Activated naive CD4-positive, alpha-beta T cell (primary cell): ENCODE measurements at places on chromosomes 6 and 20.

DNA sequence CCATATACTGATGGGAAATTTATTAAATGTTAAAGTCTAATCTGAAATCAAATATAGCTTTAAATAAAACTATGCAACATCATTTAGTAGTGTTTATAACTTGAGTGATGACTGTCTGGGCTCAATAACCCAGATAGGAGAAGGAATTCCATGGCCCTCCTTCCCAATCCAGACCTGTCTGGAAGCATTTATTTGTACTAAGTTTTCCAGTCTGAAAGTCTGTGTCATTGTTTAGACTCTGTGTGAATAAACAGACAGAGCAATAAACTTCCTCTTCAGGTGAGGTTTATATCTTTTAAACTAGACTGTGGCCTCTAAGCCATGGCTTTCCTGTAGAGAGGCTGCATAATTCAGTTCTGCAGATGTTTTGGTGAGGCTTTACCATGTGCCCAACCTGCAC, 176.4 kb downstream of the SOX4 start:
- DNase-seq: no peak

GRCh38 chr6:20492099-20492498, 42.2 kb upstream of the CDKAL1 start:
- DNase-seq: no peak

- no peak for DNase-seq
Observed at GRCh38 chr6:57324538-57324937, 7.1 kb downstream of the PRIM2 start.

GRCh38 chr6:16438718-16439591, 200.6 kb downstream of the GMPR start:
- DNase-seq: no peak
